Fibroblast of skin of left biceps (primary cell): ENCODE measurements at places on chromosomes 3 and 15.
A peak's percentile ranks its signal among the peaks of the same experiment; 100 is the strongest.

GRCh38 chr15:72382146-72382545, 6.3 kb upstream of the HEXA start:
- DNase-seq, result no peak

GRCh38 chr15:65821070-65821469, 29.0 kb upstream of the DENND4A start:
- no peak for DNase-seq

GRCh38 chr15:89496155-89497098, at the start of gene RHCG:
Gene RHCG (minus strand): TSS chr15:89496583. CDS start chr15:89496544, 39 bp downstream.
- no peak for DNase-seq

- peak; percentile 55 for DNase-seq
Observed at GRCh38 chr15:77481670-77482069, 61.0 kb downstream of the HMG20A start.

- DNase-seq, result no peak
Observed at GRCh38 chr3:25728101-25728500, 55.1 kb downstream of the NGLY1 start.

- DNase-seq, result no peak
Observed at GRCh38 chr3:150985711-150986110, 13.2 kb upstream of the CLRN1 start.
